ENCODE measurements at places on chromosomes 7 and 10.
A peak's percentile ranks its signal among the peaks of the same experiment; 100 is the strongest.

- DNase-seq = no peak
Observed at GRCh38 chr10:132665946-132666704, 119.8 kb downstream of the NKX6-2 start.

GRCh38 chr7:117114272-117114671 lies 161.0 kb downstream of the ST7 start:
- DNase-seq = no peak

- peak; percentile 53 for DNase-seq
Observed at GRCh38 chr10:3852147-3852904, 67.3 kb upstream of the KLF6 start.

DNA sequence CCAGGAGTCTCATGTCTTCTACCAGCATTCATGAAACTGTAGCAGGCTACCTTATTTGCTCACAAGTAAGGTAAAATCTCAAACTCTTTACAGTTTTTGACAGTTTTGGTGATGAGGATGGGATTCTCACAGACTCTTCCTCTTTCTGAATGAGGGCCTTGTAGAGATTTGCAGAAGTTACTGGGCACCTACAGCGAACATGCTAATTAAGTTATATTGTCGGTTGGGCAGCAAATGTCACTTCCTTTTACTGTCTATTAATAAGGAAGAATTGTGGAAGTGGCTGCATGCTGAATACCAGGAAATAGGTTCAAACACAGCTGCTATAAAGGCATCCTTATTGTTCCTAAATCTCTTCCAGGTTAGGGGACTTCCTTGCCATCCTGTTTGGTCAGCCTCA lies 189.6 kb downstream of the DNAJC1 start:
- DNase-seq = no peak

DNA sequence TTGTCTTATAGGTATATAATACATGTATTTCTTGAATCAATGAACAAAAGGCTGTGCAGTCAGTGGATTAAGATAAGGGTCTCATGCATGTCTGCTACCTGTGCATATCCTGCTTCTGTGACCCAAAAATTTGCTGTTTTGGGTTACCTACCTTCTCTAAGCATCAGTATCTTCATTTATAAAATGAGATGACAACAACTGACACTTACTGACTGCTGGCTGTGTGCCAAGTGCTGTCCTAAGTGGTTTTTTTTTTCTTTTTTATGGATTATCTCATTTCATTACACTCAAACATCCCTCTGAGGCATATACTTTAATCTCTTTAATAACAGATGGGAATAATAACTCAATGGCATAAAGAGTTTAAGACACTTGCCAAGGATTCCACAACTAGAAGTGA lies 2.1 kb downstream of the PDK4 start:
- no peak for DNase-seq

Measured in activated CD4-positive, alpha-beta T cell treated with anti-CD3 and anti-CD28 coated beads, Interleukin-2, amount 50 U/mL, for 4 hours (primary cell).